ENCODE measurements at places on chromosomes 5 and 9.

DNA sequence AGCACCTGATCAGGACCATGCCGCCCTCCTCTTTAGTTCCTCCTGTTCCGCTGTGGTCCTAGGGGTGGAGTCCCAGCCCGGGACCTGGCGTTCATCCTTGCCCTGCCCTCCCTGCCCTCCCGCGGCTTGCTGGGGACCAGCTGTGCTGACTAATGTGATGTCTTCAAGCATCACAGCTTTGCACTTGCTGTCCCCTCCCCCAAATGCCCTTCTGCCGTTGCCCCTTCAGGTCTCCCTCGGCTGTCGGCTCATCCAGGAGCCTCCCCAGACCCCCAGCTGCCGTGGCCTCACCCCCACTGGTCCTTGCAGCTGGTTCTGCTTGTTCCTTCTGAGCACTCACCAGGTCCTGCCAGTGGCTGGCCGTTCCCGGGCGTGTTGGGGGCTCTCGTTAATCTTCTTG, 19.9 kb downstream of the RXRA start:
- DNase-seq = peak; percentile 66

GRCh38 chr9:120152295-120152694, 427.7 kb downstream of the CDK5RAP2 start:
- no peak for DNase-seq

DNA sequence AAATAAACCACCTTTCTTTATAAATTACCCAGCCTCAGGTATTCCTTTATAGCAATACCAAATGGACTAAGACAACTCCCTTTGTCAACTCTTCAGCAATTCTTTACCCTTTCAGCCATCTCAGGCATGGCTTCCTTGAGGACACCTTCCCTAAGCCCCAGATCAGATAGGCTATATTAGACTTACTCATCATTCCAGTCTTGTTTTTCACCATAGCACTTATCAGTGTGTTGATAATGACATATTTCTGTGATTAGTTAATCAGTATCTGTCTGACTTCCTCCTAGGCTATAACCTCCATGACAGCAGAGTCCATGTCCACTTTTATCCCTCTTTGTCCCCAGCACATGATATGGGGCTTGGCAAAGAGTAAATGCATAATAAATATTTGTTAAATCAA, 238.1 kb downstream of the ACTL7B start:
- DNase-seq = peak; percentile 4

GRCh38 chr9:35760651-35761050, 6.6 kb upstream of the MSMP start:
- peak; percentile 86 for DNase-seq

DNA sequence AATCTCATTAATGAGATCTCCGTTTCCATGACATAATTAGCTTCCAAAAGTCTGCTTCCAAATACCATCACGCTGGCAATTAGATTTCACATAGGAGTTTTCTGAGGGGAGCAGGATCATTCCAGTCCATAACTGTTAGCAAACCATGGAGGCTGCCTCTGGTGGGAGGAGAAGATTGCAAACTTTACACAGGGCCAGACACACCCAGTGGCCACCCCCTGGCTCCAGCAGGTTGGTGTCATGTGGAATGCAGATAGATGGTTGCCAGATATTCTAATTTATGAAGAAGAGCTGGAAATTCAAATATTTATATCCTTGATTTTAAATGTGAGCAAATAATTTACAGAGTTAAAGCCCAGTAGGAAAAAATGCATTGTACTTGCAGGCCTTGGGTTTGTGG, 164.2 kb downstream of the ICE1 start:
- no peak for DNase-seq

DNA sequence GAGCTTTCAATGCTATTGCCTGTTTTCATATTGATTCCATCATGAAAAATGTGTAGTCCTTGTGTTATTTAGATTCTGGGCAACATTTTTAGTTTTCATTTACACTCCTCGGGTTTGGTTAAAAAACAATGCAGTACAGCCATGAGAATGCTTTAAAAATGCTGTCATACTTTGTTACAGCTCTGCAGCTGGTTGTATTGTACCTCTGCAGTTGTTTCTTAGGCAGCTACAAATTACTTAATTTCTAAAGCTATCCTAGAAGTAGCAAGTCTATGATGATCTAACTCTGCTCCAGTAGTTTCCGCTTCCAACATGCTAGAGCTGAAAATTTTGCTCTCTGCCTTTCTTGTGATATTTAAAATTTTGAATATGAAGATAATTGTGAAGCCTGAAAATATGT, 20.2 kb downstream of the SNX18 start:
- no peak for DNase-seq

GRCh38 chr9:36748322-36748899, 175.7 kb downstream of the MELK start:
- DNase-seq = peak; percentile 70

- DNase-seq = peak; percentile 50
Measured at GRCh38 chr5:111935835-111936234, 178.8 kb upstream of the NREP start.

DNA sequence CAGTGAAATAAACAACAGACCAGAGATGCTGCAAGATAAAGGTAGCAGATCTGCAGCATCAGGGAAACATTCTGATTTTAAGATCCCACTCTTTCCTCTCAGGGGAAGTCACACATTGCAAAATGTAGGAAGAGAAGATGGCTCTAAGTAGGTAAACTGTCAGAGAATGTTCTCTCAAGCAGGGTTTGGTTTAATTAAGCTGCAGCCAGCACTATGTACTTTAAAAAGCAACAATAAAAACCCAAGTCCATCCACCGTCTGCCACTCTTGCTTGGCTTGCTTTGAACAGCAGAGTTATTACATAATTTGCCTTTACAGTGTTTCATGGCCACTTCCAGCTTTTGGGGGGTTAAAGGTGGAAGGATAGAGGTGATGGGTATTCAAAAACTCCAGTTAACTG, 343.2 kb upstream of the DAP start:
- DNase-seq = no peak

Data from Daoy (cell line).